ENCODE measurements at places on chromosomes 4 and X.

DNA sequence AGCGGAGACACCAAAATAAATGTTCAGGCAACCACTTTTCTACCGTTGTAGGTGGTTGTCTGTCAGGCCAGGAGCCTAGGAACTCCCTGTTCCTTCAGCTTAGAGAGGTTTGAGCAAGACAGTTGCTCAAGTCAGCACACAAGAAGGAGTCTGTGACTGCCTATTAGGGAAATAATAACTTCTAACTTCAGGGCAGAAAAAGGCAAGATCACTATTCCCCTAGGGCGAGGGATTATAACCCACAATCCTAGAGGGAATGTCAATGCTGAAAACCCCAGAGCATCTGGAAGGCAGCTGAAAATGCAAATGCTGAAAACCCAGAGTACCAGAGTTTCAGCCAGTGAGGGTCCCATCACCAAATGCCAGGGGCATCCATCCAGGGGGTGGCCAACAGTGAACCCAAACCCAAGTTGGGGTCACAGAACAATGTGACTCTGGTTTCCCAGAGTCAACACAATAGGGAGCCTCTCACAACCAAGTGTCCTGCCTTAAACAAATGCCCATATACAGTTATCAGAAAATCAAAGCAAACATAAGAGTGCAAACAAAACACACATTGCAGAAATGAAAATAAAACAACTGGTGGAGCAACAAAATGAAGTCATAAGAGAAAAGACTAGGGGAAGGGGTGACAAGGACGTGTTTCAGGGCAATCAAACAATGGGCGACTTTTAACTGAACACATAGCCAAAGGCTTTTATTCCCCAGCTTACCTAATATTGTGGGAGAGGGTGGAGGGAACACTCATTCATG is 27.6 kb downstream of the MORF4L2 start:
- no peak for DNase-seq

DNA sequence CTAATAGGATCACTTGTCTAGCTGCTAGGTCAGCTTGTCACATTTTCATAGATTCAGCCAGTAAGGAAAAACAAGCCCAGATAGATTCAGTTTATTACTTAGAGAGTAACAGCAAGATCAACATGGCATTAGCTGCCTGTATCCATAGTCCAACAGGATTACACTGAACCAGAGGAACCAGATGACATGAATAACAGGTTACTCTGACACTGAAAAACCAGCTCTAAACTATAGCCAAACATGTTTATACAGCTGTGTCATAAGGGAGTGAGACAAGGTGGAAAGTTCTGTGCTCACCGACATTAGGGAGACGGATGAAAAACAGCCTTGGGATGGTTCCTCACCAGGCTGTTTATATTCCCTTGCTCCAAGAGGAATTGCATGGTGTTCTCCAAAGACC is 102.9 kb upstream of the EOLA2 start:
- DNase-seq, result no peak

- no peak for DNase-seq
Measured at GRCh38 chr4:111048316-111048715, 425.4 kb upstream of the PITX2 start.

DNA sequence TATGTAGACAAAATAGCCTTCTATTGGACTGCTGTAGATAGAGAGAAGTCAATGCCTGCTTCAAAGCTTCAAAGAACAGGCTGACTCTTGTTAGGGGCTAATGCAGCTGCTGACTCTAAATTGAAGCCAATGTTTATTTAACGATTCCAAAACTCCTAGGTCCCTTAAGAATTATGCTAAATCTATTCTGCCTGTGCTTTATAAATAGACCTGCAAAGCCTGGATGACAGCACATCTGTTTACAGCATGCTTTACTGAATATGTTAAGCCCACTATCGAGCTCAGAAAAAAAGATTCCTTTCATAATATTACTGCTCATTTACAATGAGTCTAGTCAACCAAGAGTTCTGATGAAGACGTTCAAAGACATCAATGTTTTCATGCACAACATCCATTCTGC is 54.8 kb upstream of the RBMXL3 start:
- DNase-seq, result no peak

GRCh38 chr4:5874811-5875449 is 18.0 kb downstream of the CRMP1 start:
- peak; percentile 69 for DNase-seq
